Cerebellar nuclear complex (tissue), 1 donor: ENCODE measurements at places on chromosomes 6 and 20.

DNA sequence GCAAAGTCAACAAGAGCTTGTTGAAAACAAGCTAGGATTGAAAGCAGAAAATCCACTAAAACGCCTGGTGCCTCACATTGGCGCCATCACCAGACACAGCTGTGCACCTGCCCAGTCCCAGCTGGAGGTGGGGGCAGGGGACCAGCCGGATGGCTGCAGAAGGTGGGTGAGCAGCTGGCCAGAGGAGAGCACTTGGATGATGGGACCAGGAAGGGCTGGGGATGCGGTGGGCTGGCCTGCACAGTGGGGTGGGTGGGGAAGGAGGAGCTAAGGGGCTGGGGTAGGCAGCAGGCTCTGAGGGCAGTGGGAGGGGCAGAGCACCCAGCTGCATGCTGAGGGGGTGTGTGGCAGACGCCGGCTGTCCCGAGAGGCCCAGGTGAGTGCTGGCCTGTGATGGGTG is 7.1 kb downstream of the CABLES2 start:
- no peak for DNase-seq

GRCh38 chr20:32354592-32355416 is 3.3 kb upstream of the ASXL1 start:
- no peak for DNase-seq

GRCh38 chr20:39489986-39490560 is 527.9 kb downstream of the DHX35 start:
- DNase-seq, result no peak

DNA sequence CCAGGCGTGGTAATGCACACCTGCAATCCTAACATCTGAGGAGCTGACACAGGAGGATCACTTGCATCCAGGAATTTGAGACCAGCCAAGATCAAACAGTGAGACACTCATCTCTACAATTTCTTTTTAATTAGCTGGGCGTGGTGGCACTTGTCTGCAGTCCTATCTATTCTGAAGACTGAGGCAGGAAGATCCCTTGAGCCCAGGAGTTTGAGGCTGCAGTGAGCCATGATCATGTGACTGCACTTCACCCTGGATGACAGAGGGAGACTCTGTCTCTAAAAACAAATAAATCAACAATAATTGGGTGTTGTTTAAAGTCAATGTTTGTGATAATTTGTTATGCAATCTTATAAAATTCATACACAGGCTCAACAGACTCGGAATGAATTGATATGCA is 18.0 kb upstream of the HLA-A start:
- DNase-seq, result no peak

DNA sequence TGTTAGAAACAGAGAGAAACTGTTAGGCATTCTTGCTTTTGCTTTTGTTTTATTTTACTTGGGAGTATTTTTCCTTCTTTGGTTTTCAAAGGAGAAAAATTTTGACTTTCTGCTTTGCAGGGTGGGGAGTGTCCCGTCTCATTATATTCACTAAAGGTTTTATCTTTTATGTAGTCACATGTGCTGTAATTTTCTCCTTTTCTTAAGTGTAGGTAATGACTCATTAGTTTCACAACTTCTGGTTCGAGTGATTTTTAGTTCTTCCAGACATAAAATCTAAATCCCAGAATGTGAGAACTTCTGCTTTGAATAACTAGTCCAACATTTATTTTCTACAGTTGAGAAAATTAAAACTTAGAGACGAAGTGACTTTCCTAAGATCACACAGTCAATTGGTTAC is 37.7 kb downstream of the ADGRF1 start:
- DNase-seq, result no peak

DNA sequence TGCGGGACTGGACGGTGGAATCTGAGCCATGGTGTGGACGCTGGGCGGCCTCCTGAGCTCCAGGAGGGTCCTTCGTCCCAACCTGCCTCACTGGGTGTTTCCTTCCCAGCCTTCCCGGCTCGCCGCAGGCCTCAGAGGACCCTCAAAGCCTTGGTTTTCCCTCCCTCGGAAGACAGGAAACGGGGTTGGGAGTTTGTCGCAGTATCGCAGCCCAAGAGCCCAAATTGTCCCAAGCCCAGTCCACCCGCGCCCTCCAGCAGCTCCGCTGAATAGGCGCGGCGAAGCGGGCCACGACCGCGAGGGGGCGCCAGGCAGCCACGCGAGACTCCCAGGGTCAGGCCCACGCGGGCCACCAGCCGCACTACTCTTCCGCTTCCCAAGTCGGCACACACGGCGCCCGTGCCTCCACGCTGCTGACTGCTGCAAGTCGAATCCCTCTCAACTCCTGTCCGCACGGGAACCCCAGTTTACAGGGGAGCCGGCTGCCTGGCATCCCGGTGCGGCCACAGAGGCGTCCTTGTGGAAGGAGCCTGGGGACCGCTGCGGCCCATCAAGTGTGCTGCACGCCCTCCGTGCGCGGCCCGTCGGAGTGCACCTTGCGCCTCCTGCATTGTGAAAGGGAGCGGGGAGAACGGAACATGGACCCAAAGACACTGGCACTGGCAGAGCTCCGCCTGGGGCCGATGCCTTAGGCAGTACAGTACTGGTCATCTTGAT is 40.4 kb upstream of the HMGA1 start:
- DNase-seq, result peak; percentile 18

GRCh38 chr20:8128291-8129060 is 3.6 kb upstream of the PLCB1 start:
- no peak for DNase-seq

DNA sequence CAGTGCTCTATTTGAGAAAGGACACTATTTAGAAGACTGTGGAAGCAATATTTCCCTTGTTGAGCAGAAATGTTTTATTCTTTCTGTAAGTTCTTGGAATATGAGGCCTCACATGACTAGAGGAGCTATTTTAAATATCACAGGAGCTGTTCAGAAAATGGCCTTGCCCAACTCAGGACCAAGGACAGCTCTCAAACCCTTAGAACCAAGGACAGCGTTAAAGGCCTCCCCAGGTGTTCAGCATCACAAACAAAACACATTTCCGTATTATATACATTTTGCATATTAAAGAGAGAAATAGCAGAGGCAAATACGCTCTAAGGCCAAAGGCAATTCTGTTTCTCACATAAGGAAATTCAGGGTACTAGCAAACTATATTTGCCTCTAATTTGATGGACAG is 631.4 kb downstream of the CDH26 start:
- DNase-seq, result no peak

DNA sequence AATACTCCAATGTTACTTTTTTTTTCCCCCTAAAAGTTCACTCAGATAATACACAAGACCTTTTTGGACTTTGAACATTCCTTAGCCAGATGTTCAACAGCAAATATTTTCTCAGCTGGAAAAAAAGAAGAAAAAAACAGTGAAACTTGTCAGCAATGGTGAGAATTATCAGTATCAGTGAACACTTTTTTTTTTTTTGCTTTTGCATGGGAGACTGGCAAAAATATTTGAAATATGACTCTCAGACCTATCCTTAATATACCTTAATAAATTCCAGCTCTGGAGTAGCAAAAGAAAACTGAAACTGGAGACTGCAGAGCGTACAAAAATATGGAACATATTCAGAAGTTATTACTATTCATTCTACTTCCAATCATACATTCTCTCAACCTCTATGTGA is 92.3 kb downstream of the RFPL4B start:
- DNase-seq, result no peak

GRCh38 chr6:158284876-158285655 is 27.2 kb upstream of the TULP4 start:
- DNase-seq, result no peak

DNA sequence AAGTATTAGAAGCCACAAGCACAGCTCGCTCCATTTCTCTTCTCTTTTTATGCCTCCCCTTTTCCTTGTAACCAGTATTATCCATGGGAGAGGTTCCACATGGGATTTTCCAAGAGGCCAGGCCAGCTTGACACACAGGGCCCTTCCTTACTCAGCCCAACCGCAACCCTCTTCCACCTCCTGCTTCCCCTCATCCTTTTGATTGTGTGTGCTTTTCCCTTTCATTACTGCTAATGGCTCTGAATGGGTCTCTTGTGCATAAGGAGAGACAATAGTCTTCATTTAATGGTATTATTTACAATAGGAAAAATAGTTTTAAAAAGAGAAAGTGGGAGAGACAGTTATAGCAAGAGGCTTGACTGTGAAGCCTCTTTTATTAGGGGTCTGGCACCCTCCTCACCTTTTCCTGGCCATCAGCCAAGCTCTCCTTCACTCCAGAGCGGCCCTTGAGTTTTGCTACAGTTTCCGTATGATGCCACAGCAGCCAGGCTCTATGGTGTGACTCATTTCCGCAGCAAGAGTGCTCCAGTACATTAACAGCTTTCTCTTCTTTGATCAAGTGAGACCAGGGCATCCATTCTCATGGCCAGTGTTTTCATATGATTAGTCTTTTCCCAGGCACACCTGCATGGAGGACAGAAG is 579.5 kb downstream of the TFAP2B start:
- no peak for DNase-seq

DNA sequence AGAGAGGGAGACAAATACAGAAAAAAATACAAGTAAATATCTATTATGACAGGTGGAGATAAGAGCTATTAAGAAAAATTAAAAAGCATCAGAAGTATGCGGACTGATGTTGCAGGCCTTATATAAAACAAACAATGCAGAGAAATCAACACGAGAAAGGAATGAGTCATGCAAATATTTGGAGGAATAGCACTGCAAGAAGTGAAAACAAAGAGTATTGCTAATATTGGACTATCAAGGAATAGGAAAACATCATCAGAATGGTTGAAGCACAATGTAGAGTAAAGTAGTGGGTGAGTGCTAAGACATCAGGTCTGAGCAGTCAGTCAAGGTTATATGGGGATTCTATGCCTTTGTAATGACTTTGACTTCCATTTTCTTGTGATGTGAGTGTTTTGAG is 657.5 kb upstream of the GJE1 start:
- no peak for DNase-seq

- no peak for DNase-seq
Measured at GRCh38 chr20:38986663-38987062, 24.5 kb downstream of the DHX35 start.

GRCh38 chr6:125918681-125919566 is 37.6 kb upstream of the HINT3 start:
- no peak for DNase-seq

GRCh38 chr6:35635601-35636597 is 52.8 kb downstream of the FKBP5 start:
- no peak for DNase-seq

- DNase-seq, result no peak
Measured at GRCh38 chr6:97674802-97675201, 391.8 kb upstream of the MMS22L start.

DNA sequence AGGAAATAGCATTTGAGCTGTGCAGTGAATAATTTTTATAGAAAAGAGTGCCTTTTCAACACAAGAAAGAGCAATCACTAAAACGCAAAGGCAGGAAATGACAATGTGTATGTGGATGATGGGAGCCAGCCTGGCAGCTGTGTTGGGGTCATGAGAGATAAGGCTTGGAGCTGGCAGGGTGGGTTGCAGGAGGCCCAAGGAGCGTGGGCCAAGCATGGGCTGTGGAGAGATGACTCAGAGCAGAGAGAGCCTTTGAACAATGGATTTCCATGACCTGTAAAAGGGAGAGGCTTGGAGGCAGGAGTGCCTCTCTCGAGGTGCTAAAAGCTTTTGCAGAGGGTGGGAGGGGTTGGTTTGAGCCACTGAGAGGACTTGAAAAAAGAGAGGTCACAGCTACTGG is 6.6 kb upstream of the TBC1D7 start:
- DNase-seq, result no peak

DNA sequence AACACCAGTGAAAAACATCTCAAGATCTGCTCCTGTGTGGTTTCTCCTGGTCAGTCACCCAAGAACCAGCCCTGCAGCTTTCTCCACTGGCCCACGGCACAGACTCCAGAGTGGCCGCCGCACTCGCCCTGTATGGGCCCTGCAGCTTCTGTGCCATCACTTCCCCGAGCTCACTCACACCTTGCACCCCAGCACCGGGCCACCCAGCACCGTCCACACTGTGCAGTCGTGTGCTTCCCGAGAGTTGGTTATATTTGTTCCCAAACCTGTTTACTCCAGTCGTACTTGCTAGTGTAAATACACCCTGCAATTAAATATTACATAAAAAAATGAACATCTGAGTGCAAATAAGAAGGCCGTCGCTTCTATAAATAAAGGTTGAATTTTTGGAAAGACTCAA is 341.7 kb downstream of the CDH26 start:
- DNase-seq, result no peak

GRCh38 chr6:133040094-133040802 is 200.9 kb upstream of the EYA4 start:
- DNase-seq, result no peak

DNA sequence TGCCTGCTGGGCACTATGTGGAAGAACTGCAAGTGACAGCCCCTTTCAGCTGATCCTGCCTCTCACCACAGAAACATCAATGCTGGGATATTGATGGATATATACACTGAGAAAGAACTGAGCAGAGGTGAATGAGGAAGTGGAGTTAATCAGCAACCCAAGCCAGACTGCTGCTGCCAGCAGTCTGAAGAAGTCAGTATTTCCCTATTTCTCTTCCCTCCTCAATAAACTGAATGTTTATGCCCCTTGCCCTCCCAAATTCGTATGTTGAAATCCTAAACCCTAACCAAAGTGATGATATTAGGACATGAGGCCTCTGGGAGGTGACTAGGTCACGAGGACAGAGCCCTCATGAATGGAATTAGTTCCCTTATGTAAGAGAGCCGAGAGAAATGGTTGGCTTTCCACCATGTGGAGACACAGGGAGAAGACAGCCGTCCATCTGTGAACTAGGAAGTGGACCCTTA is 76.3 kb downstream of the CDK19 start:
- no peak for DNase-seq

GRCh38 chr6:120405947-120406346 is 928.3 kb downstream of the TBC1D32 start:
- DNase-seq, result no peak

DNA sequence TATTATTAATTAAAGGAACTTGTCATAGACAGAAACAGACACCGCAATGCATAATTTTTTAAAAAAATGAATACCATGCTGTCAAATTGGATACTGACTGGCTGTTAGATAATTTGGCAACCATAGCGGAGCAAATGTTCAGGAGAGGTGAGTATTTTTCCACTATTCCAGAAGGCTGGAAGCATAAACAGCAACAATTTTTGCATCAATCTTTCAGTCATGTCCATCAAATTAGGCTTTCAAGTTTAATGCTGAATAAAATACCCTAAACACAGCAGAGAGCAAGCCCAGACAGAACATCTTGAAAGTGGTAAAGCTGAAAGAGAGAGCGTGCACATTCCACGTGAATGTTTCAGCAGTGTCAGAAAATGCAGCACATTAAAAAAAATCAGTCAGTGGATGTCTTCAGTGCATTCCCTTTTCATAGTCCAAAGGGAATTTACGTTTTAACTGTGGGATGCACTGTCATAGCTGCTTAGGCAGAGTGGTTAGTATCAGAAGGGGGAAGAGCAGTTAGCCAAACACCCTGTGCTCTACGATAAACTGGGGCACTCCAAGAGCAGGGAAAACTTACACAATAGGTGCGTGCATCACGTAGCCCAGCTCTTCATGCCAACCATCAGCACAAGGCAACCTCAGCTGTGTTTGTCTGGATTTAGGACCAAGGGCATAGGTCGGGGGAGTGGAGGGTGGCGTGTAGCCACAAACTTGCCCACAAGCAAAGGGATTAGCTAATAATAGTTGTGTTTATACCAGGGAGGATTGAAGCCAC is 116.2 kb upstream of the STMND1 start:
- no peak for DNase-seq

- DNase-seq, result no peak
Measured at GRCh38 chr6:11538052-11538818, 686 bp downstream of the TMEM170B start.

- no peak for DNase-seq
Measured at GRCh38 chr6:157997893-157998608, 16.4 kb downstream of the SYNJ2 start.
